ENCODE measurements at places on chromosomes 13 and 19.

- no peak for DNase-seq
Observed at GRCh38 chr13:36973621-36974295, 25.4 kb downstream of the ALG5 start.

GRCh38 chr19:16446108-16446723 is 25.6 kb downstream of the EPS15L1 start:
- DNase-seq = no peak

DNA sequence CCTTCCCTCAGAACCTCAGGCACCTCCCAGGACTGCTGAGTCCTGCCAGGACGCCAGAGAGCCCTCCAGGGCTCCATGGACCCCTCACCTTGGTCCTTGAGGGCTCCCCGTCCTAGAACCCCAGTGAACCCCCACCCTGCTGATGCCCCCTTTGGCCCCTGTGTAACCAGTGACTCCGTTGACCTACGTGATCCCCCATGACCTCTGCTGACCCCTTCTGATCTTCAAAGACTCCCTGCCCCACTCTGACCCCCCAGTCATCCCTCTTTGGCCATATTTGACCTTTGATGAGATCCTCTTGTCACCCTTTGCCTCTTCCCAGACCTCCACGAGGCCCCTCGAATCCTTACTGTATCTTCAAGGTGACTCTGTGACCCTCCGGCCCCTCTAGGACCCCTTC is 91.3 kb downstream of the MAP4K1 start:
- no peak for DNase-seq

DNA sequence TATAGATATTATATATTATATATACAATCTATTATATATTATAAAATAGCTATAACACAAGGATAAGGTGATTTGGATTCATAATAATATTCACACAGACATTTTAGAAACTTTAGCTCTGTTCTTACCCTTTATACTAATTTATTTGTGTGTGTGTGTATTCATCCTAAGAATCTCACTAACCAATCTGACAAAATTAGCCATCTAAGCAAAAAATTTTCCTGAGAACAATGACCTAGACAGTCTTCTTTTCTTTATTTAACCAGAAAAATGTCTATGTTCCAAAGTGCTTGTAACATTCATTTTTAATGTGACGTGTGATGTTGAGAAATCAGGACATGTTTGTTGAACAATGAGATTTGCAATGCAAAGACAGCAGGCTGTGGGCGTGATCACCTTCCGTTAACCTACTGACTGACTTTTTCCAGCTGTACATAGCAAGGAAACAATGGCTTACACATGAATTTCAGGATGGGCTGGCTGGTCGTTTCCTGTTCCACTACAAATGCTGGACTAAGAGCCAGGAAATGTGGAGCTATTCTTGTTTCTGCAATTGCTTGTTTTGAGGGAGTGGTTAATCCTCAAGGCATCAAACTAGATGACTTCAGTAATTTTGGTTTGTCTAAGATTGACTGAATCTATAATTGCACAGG is 634.6 kb upstream of the ARGLU1 start:
- DNase-seq = no peak

DNA sequence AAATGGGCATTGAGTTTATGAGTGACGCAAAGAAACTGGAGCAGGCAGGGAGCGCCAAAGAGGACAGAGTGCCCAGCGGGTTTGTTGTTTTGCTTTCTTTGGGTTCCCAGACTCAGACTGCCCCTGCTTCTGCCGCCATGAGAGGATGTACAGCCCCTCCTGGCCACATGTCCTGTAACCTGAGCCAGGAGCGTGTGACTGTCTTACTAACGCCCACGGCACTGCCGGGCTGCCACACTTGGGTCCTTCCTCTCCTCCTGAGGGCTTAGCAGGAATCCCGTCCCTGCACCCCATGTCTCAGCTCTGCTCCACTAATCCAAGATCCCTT is 80.5 kb downstream of the GPR12 start:
- no peak for DNase-seq

DNA sequence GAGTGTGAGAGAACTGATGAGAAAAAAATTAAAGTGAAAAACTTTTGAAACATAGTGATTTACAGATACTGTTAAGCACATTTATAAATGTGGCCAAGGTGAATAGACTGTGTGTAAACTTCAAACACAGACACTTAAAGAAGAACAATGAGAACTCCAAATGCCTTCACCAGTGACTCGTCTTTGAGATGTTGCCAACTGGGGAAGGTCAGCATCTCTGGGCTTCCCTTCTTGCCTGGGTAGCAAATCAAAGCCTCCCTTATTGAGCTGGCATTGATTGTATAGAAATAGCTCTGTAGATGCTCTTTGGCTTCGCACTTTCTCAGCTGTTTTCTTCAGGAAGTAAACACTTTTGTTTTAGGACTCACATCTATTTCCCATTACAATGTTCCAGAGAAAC is 177.3 kb upstream of the SGCG start:
- DNase-seq = no peak

GRCh38 chr13:50119591-50119990 is 104.3 kb downstream of the KCNRG start:
- DNase-seq = no peak

- DNase-seq = no peak
Observed at GRCh38 chr19:16303755-16304154, 20.9 kb upstream of the KLF2 start.

DNA sequence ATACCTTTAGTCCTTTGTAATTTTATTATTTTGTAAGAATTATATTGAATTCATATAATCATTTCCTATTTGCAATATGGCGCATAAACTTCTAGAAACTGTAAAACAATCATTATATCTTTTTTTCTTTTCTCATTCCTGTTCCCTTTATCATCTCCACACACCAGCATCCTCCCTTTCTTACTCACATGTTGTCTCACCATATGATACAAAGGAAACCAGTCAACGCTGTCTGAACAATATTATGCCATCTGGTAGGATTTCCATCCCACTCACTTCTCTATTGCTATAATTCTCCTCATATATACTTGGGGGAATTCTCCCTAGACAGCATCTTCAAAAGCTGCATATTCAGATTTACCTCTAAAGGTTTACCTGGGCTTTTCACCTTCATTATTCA is 389.8 kb downstream of the NDFIP2 start:
- no peak for DNase-seq

GRCh38 chr19:30882411-30883005 is 466.7 kb downstream of the TSHZ3 start:
- no peak for DNase-seq

- no peak for DNase-seq
Observed at GRCh38 chr13:108026680-108027410, 188.5 kb downstream of the LIG4 start.

- DNase-seq = no peak
Observed at GRCh38 chr13:41056194-41056593, 5.1 kb upstream of the WBP4 start.

DNA sequence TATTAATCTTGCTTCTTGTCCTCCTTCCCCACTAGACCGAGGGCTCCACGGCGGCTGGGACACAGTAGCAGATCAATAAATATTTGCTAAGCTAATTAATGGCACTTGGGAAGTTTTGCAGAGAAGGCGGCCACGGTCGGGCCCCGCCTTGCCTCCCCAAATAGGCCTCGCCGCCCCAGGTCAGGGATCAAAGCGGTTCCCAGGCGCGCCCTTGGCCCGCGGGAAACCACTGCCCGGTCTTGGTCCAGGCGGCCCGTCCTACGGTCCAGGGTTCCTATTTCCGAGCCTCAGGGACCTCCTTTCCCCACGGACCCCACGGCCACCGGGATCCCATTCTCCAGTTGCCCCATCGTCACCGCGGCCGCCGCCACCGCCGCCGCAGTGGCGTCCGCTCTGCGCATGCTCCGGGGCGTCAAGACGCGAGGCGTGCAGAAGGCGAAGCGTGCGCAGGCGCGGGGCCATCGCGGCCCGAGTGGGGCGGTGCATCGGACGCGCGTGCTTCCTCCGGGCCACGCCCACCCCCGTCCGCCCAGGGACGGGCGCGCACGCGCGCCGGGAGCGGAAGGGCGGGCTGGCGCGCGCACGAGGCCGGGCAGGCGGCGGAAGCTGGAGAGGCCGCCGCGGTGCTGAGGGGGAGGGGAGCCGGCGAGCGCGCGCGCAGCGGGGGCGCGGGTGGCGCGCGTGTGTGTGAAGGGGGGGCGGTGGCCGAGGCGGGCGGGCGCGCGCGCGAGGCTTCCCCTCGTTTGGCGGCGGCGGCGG is at the start of gene SMARCA4:
Gene SMARCA4, plus strand, starts transcription at position 717 of the 759 bp plus-strand sequence. CDS start 23,122 bp downstream, outside the sequence.
- DNase-seq = peak; percentile 82

All from HFF-Myc (cell line).